CD4-positive, alpha-beta T cell treated with Interleukin-17A for 4 hours (primary cell): ENCODE measurements at places on chromosomes 1 and 21.

DNA sequence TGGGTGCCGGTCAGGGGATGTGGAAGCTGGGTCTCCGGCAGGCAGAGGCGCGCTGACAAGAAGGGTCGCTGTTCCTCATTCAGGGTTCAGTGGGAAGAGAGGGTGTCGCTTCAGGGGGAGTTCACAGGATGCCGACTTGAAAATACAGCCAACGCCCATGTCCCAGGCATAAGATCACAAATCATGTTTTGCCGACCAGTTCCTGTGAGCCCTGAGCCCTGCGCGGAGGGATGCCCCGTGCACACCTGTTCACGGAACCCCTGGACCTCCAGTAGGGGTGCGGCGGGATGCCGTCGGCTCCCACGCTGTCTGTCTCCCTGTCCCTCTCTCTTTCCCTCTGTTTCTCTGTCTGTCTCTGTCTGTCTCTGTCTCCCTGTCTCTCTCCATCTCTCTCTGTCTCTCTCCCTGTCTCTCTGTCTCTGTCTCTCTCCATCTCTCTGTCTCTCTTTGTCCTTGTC, 26.8 kb downstream of the TP73 start:
- no peak for DNase-seq

DNA sequence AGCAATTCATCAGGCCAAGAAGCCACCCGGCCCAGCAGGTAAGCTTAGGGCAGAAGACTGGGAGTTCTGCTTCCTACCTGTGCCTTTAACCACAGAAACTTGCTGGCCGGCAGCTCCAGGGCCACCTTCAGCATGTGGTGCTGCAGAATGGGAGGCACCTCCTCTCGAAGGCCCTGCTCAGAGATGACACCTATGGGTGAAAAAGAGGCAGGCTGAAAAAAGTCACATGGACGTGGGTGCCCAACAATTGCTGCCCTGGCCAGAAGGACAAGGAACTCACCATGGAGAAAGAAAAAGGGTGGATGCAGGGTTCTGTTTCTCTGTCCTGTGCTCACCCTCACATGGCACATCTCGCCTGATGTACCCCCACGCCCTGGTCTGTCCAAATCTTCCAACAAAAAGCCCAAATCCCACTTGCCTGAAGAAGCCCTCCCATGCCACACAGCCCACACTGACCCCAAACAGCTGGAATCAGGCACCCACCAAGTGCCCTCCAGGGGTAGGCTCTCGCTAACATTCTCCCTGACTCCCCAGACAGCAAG, 33.0 kb downstream of the URB1 start:
- DNase-seq: no peak

GRCh38 chr1:209208648-209209047, 374.9 kb upstream of the CAMK1G start:
- no peak for DNase-seq

DNA sequence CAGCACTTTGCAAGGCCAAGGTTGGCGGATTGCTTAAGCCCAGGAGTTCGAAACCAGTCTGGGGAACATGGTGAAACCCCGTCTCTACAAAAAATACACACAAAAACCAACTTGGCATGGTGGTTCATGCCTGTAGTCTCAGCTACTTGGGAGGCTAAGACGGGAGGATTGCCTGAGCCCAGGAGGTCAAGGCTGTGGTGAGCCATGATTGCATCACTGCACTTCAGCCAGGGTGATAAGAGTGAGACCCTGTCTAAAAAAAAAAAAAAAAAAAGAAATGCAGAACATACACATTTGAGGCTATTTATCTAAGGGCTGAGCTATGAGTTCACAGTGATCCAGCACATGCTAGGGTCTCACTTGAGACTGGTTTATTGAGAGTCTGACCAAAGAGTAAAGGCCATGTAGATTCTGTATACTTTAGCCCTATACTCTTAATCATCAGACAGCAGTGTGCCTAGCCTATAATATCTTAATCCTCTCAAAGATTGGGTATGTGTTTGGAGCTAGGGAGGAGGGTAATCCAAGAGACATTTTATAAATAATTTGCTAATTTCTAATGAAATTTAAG, 23.9 kb downstream of the RNF2 start:
- no peak for DNase-seq

- no peak for DNase-seq
Measured at GRCh38 chr1:54371038-54371941, 34.9 kb downstream of the SSBP3 start.

GRCh38 chr21:15688016-15688415, 41.8 kb upstream of the USP25 start:
- DNase-seq: no peak

- no peak for DNase-seq
Measured at GRCh38 chr1:181778640-181779260, 282.8 kb downstream of the ZNF648 start.

GRCh38 chr1:204241050-204241449, 27.3 kb upstream of the GOLT1A start:
- no peak for DNase-seq

DNA sequence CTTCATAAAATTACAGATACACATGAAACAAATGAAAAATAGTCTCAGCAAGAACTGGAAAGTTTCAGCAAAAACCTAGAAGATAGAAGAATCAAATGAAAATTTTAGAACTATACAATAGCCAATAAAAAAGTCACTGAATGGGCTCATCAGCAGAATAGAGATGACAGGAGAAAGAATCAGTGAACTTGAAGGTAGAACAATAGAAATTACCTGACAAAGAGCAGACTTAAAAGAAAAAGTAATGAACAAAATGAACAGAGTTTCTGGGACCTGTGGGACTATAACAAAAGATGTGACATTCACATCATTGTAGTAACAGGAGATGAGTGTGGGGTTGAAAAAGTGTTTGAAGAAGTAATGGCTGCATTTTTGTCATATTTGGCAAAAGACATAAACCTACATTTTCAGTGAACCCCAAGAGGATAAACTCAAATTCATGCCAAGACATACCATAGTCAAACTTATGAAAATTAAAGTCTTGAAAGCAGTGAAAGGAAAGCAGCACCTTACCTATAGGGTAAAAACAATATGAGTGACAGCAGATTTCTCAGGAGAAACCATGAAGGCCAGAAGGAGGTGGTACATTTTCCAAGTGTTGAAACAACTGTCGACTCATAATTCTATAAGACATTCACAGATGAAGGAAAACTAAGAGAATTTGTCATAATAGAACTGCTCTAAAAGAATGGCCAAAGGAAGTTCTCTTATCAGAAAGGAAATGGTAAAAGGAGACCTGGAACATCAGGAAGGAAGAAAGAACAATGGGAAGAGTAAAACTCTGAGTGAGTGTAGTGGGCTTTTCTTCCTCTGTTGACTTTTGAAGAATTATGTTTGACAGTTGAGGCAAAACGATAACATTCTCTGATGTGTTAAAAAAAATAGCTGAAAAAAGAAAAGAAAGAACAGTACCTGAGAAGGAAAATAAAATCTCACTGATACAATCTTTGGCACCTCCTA, 23.5 kb downstream of the NTPCR start:
- no peak for DNase-seq

- DNase-seq: peak; percentile 16
Measured at GRCh38 chr21:46666941-46667740, 31.7 kb downstream of the PRMT2 start.

GRCh38 chr21:23445307-23445706, 2162.0 kb downstream of the MRPL39 start:
- no peak for DNase-seq

DNA sequence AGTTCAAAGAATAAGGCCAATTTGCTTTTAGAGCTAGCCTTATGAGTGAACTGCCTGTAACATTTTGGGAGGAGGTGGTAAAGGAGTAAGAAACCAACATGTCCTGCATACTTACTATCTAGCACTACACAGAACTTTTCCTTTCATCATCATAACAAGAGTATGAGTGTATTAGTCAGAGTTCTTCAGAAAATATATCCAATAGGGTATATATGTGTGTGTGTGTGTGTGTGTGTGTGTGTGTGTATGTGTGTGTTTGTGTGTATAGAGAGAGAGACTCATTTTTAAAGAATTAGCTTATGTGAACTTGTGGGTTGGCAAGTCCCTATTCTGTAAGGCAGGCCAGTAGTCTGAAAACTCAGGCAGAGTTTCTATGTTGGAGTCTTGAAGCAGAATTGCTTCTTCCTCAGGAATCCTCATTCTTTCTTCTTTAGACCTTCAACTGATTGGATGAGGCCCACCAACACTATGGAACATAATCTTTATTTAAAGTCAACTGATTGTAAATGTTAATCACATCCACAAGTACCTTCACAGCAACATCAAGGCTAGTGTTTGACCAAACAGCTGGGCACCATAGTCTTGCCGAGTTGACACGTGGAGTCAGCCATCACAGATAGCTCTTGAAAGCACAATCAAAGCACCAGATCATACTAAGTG, 121.9 kb downstream of the CYYR1 start:
- DNase-seq: no peak

GRCh38 chr1:42917241-42917495, 41.5 kb downstream of the SLC2A1 start:
- no peak for DNase-seq

GRCh38 chr1:50959303-50959912, 659 bp downstream of the FAF1 start:
- DNase-seq: peak; percentile 45

- DNase-seq: peak; percentile 11
Measured at GRCh38 chr1:21647431-21648351, 21.5 kb downstream of the RAP1GAP start.

DNA sequence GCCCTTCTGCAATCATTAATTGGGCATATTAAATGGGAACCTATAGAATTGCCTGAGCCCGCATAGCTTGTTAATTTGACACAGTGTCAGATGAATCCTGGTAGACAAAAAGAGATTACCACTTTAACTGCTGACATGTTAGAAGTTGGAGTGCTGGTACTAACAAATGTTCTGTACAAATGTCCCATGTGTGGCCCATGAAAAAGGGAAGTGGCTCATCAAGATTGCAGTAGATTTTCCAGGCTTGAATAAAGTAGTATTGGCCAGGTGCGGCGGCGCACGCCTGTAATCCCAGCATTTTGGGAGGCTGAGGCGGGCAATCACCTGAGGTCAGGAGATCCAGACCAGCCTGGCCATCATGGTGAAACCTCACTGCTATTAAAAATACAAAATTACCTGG, 45.6 kb downstream of the GNPAT start:
- no peak for DNase-seq

DNA sequence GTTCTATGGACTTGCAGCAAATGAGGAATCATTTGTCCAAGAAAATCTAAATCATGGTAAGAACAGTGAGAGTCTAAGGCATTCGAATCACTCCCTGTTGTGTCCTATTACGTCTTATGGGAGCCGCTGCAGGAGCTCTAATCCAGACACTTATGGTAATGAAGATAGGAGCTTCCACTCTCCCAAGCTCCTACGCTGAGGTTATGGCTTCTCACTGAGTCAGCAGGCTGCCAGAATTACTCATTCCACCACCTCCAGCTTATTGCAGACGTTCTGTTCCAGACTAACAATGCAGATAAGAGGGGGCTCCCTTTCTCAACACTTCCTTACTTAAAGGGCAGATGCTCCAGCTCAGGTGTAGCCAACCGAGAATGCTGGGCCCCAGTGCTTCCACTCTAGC, 212.6 kb downstream of the GREM2 start:
- DNase-seq: no peak

DNA sequence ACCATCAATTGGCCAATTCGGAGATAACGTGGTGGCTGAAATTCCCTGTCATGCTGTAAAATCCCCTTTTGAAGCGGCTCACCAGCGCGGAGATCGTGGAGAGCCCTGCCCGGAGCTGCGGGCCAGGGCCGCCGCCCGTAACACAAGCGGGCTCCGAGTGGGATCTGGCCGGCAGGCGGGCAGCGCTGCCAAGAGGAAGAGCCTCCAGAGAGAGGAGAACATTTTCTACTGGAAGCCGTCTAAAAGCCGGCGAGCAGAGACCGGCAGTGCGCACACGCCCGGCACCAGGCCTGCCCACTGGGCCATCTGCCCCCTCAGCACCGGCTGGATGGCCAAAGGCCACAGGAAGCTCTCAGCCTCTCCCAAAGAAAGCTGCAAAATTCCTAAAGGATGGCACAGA, 15.5 kb downstream of the SSBP3 start:
- DNase-seq: no peak

- no peak for DNase-seq
Measured at GRCh38 chr1:29398431-29398830, 162.1 kb downstream of the PTPRU start.

GRCh38 chr1:117820694-117821381, 108.6 kb downstream of the GDAP2 start:
- DNase-seq: no peak

DNA sequence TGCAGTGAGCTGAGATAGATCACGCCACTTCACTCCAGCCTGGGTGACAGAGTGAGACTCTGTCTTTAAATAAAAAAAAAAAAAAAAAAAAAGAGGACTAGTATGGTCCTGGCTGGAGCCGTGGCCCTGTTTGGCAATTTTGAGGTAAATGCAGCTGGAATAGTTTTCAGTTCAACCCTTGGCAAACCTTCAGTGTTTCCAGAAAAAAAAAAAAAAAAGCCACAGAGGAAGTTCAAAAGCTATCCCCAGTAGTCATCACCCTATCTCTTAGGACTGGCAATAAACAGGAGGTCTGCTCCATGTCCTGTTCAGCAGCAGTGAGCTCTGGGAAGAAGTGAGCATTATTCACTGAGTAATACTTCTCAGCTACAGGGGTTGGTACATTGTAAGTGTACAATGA, 56.8 kb upstream of the ERRFI1 start:
- DNase-seq: no peak

GRCh38 chr1:11286735-11287410, 13.9 kb downstream of the UBIAD1 start:
- DNase-seq: no peak

GRCh38 chr1:75274920-75275506, 140.8 kb downstream of the LHX8 start:
- DNase-seq: no peak

DNA sequence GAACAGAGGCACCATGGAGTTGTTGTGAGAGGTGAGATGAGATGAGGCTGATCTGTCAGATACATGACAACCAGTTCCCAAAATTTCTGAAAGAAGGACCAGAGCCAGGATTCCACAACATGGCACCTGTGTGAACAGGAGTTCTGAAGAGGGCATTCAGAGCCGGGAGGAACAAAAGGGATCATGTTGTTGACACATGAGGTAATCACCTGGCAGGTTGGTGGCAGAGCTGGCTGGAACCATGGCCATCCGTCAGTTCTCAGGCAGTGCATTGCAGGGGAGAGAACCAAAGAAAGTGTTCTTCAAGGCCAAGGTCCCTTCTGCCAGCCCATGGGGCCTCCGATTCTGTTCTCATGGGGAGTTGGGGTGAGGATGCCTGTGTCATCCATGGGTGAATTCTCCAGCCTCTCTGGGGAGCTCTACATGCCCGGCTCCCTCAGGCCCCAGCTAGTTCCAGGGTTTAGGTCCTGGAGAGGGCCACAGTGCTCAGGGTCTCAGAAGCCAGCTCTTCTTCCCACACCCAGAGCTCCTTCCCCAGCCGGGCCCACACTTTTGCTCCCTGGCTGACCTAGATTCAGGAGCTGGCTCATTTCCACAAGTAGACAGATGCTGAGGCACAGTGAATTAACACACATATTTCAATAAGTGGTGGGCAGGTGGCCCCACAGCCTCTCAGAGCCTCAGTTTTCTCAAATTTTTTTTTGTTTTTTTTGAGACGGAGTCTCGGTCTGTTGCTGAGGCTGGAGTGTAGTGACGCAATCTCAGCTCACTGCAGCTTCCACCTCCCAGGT, 49.1 kb upstream of the CTPS1 start:
- no peak for DNase-seq
